ENCODE measurements at places on chromosomes 5 and 9.

- DNase-seq: no peak
Observed at GRCh38 chr9:15782106-15782505, 229.3 kb downstream of the CCDC171 start.

DNA sequence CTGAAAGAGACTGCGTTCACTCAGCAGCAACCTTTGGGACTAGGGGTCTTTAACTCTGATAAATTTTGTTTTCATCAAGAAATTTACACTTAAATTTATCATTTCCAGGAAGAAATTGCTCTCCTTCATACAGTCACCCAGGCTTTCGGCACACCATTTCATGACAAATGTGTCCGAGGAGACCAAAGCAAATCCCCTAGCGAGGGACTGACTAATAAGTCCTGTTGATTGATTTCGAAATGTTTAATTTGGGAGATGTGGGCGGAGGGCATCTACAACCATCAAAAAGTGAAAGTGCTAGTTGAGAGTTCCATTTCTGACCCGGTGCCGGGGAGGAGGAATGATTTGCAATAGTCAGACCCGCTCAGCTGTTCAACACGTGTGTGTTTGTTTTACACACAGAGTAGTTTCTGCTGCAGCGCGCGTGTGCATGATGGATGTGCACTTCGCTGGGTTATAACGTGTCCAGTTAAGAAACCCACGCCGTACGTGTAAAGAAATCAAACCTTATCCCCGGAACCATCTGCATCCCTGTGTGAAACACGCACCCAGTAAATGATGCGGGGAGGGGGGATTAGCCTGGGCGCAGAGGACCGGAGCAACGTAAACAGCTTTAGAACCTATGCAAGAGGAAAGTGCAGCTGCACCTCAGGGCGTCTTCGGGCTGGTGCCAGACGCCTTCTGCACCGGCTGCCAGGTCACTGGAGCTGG is 845 bp upstream of the NR4A3 start:
- peak; percentile 66 for DNase-seq

DNA sequence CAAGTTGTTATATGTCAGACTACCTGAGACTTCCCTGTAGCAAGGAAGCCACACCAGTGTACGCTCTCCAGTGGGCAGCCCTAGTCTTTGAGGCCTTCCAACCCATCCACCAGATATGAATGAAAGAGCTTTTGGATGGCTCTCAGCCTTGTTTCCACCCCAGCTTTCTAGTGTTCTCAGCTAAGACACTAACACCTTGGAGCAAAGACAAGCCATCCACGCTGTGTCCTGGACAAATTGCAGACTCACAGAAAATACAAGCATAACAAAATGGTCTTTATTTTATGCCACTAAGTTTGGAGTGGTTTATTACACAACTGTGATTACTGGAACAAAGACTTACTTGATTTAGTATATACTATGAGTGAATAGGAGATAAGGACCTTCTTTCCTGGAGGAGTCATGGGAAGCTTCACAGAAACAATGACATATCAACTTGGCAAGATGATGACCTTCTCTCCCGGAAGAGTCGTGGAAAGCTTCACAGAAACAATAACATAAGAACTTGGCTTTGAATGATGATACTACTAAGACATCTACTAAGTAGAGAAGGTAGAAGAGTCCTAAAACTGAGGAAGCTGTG is 134.0 kb upstream of the VCAN start:
- no peak for DNase-seq

DNA sequence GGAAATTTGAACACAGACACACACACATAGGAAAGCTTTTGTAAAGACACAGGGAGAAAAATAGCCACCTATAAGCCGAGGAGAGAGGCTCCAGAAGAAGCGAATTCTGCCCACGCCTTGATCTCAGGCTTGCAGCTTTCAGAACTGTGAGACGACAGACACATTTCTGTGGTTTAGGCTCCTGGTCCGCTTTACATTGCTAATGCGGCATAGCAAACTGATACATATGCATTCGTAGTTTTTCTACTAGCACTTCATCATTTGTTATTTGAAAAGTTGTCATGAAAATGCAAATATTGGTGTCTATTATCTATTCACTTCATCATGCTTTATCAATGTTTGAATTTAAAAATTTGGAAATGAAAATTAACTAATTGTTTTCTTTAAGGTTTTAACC is 674.9 kb downstream of the SEMA5A start:
- no peak for DNase-seq

DNA sequence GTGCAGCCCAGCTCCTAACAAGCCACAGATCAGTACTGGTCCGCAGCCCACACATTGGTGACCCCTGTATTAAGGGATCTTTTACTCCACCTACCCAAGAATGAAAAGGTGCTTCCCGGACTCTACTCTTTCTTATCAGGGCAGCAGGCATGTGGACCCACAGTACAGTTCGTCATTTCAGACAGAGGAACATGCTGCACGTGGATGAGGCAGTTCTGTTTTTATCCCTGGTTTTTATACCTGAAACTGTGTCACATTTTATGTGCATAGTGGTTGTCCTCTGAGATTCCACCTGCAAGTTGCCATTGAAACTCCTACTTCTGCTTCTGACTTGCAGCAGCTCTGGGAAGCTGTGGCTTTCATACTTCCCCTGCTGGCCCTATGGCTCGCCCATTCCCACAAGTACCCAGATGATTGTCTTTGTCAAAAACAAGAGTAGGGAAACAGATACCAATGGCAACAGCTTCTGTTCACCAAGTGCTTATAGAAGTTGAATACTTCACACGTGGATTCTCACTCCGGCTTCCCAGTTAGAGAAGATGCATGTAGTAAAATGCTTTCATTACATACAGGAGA is 208.0 kb downstream of the TRIO start:
- no peak for DNase-seq

DNA sequence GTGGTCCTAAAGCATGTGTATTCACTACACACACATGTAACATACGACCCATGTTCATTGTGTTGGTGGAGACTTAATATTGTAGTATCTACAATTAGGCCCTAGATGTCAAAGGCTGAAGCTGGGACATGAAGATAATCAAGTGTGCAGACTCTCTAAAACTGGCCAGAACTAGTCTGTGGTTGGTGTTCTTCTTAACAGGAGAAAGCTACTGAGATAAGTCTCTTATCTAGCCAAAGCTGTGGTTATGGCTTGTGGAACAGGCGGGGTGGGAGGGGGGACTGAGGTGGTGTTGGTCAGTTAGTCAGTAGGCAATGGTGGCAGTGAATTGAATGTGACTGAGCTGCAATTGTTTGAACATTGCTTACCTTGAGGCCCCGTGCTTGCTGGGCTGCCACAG is 112.7 kb upstream of the SLC24A2 start:
- no peak for DNase-seq

DNA sequence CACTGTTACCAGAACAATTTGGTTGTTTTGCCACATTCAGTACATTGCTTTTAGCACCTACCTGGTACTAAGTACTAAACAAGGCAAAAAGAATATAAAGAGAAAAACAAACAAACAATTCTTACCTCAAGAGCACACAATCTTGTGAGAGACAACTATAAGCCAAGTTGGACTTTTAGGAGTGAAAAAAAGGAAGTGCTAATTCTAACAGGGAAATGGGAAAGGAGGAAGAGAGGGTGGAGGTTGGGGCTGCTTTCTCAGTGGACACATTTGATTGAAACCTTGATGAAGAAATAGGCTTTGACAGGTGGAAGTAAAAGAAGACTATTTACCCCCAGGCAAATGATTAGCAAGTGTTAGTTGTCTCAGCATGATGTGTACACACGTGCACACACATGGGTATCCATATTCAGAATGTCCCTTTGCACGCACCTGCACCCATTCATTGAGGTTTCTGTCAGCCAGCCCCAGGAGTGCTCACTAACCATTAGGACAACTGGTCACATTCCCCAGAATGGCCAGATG is 302.6 kb downstream of the ACTL7B start:
- no peak for DNase-seq

DNA sequence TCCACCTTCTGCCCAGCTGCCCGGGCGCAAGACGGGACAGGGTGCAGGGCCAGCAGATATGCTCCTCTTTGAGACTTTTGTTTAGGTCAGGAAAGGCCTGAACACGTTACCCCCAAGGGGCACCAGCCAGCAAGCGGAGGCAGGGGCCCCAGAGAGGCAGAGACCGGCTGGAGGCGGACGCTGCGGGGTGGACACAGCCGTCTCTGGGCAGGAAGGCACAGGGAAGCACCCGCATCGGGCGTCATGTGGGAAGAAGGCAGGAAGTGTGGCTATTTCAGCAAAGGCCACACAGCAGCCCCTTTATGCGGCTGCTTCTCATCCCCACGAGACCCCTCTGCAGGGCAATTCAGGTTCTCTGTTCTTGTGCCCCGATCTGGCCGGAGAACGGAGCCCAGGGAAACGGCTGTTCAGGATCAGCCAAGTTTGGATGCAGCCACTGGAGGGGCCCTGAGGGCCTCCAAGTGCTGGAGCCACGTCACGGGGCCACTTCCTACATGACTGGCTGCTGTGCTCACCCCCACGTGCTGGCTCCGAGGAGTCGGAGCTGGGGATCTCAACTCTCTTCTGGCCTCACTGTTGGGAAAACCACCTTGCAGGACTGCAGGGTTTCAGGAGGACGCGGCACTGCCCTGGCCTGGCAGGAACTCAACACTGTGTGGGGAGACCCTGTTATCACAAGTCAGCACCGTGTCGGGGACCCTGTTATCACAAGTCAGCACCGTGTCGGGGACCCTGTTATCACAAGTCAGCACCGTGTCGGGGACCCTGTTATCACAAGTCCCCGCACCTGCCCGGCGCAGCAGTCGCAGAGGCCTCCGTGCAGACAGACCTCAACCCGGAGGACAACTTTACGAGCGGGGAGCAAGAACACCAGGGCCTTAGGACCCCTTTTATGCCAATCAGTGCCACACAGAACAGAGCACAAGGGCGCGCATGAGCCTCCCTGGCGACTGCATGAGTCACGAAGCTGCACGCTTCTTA is 44.4 kb downstream of the SLC12A7 start:
- DNase-seq: no peak

DNA sequence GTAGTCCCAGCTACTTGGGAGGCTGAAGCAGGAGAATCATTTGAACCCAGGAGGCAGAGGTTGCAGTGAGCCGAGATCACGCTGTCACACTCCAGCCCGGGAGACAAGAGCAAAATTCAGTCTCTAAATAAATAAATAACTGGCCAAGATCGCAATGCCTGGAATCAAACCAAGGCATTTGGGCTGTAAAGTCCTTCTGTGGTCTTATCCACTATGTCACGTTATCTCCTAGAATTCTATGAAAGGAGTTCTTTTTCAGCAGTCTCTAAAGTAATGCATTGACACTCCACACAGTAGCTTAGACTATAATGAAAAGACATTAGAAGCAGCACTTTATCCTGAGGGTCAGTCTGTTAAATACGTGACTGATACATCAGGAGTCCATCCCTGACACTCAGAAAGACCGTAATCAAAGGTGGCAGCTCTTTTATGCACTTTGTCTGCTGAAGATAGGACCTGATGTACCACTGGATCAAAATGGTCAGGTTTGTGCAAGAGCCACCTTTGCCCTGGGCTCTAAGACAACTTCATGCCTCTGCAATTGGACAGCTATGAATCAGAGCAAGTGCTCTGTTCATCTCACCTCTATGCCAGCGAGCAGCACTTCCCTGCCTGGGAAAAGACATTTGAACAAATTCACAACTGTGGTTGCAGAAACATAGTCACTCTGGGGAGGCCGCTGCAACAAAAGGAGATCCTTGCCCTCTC is 31.7 kb upstream of the GNA14 start:
- no peak for DNase-seq

GRCh38 chr5:67063791-67064190 is 132.8 kb downstream of the CD180 start:
- DNase-seq: no peak

GRCh38 chr5:73392775-73393174 is 55.8 kb downstream of the FOXD1 start:
- peak; percentile 52 for DNase-seq

- DNase-seq: no peak
Observed at GRCh38 chr5:113259034-113259433, 175.8 kb downstream of the TSSK1B start.

DNA sequence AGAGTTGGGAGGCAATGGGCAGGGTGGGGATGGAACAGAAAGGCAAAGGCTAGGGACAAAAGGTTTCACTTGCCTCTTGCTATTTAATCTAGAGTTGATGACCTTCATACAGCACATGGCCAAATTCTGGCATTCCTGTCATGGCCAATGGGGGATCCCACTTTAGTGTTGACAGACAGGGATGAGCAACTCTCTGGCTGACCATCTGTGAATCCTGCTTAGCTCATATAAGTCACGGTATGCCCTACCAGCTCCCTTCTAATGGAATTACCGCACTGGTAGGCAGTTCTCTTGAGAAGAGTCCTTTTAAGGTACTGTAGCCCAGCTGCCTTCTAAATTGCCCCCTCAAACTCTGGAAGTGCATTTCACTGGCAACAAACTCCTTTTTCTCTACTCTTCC is 76.1 kb downstream of the MAMDC2 start:
- no peak for DNase-seq

DNA sequence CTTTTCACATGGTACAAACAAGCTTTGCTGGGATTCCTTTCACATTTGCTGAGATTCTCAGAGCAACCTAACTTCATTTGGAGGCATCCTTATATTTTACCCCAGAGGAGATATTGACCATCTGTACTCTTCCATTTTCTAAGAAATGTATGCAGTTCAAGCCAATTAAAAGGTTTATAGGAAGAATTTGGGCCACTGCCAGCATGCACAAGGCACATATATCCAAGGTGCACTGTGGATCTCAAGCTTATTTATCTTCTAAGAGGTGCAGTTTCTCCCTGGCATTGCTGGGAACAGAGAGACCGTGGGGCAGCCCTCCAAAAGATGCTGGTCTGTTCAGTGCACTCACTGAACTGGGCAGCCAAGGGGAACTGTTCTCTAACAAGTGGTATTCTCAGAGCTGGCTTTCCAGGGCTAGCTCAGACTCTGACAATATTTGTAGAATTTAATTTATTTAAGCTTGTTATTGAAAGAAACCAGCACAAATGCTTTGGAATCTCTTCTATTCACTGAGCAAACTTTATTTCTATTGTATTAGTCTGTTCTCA is 213.3 kb downstream of the TENT4A start:
- DNase-seq: no peak

- no peak for DNase-seq
Observed at GRCh38 chr9:93008457-93008856, 50.0 kb upstream of the SUSD3 start.

- no peak for DNase-seq
Observed at GRCh38 chr9:69044240-69045219, 9.0 kb downstream of the FXN start.

DNA sequence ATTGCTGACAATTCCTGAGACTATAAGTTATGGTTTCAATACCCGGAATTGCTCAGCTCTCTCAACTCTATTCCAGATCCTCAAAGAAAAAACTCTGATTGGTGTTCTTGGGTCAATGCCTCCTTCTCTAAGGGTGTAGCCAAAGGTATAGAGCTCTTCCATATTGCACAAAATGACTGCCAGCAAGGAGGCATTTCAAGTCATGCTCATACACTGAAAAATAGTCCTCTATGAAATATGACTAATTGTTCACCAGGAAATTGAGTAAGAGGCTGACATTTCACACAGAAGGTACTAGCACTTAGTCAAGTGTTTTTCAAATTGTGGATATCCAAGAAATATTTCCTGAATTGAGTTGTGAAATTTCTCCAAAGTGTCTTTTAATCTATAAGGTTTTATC is 111.1 kb upstream of the KLF9 start:
- DNase-seq: no peak

GRCh38 chr5:112228667-112229066 is 190.4 kb downstream of the EPB41L4A start:
- DNase-seq: peak; percentile 88

Measured in transverse colon (tissue), 4 donors.